ENCODE measurements at places on chromosomes 1 and 21. TPM values are rescaled to one million over a fixed set of nuclear protein-coding genes. Genes with fewer than 3 reads are reported as not detected.

GRCh38 chr1:67214420-67215174 is 48.3 kb downstream of the IL23R start:
- no peak for DNase-seq

DNA sequence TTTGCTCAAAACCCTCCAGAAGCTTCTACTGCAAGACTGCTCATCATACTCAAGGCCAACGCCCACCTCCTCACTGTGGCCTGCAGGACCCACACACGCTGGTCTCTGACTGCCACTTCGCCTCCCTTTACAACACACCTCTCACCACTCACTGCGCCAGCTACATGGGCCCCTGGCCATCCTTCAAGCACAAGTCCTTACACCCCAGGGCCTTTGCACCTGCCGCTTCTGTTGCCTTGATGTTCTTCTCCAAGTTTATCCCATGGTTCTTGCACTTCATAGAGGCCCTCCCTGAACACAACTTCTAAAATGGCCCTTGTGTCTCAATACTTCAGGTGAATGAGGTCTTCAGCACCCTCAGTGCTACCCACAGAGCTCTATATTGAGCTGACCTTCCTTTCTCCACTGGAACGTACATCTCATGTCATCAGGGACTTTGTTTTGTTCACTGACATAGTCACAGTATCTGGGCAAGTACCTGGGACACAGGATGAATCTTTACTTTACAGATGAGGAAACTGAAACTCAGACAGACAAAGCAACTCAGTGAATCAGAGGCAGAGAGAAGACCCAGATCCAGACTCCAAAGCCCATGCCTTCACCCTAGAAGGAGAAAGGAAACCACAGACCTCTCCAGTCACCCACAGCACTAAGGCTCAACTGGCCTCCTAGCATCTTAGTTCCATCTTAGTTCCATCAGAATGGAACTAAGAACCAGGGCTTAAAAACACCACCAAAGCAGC is 34.7 kb upstream of the CLSTN1 start:
- no peak for DNase-seq

DNA sequence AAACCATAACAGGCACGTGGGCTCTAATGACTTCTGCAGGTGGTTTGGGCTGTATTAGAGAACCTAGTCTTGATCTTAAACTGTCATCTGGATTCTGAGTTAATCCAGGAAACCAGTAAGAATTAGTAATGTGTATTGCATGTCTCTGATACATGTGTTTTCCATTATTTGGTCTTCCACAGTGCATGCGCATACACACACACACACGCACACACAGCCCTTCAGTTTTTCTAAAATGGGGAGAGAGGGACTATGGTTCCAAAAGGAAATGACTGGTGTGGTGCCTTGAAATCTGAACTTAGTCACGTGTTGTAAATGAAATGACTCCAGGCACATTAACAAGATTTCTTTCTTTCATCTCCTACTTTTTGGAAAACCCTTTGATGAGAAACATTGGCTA is 67.6 kb downstream of the OLFML2B start:
- DNase-seq, result no peak

DNA sequence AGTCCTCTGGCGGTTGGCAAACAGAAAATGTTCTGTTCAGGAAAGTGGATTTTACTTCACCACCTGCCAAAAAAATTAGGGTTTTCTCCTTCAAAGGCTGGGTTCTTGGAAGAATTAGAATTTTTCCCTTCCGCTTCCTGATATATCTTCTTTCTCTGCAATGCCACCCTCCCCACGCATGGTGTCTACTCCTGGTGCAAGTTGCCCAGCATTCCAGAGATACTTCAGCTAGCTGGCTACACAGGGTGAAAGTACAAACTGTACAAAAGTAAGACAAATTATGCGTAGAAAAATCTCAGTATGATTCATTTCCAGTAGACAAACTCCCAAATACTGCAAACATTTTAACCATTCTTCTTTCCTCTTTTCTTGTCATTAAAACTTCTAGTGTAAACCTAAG is 430.1 kb upstream of the ESRRG start:
- DNase-seq, result no peak

DNA sequence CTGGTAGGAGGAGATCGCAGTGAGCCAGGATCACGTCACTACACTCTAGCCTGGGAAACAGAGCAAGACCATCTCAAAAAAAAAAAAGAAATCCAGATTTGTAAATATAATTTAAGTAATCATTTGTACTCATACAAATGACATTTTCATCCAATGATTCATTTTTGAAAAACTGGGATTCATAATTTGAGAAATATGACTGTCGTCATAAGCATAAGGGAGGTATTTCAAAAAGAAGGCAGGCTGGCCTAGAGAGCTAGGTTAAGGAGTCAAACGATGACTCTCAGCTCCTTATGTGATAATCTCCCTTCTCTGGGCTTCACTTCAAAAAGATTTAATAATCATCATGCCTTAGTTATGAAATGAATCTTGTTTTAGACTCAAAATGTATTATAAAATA is 2.3 kb downstream of the GART start:
- DNase-seq, result no peak

DNA sequence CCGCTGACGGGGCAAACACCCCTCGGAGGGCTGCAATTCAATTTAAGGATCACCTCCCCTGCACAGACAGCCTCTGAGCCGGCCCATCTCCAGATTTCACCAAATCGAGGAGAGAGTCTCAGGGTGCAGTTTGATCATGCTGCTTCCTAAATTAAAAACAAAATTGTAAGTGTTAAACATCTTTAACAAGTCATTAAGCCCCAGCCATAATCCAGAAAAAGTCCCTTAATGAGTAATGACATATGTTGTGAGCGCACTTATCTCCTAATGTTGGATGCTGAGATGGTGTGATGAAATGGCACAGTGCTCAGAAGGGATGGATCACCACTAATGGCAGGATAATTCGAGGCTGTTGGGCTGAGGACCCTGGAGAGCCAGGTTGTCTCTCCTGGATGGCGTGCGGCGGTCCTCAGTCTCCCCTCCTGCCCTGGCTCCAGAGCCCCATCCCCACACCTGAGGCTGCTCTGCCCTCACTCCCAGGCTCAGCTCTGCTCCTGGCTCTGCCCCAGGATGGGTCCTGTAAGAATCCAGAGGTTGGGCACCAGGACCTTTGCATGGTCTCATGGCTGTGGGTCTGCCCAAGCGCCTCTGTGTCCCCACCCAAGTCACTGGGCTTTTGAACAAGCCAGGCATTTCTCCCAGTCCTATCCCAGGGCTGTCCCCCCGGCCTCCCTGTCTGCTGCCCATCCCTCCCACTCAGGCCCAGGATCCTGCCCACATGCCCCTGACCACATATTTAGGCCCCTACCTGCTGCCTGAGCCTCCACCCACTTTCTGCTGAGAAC is 224.4 kb upstream of the POU3F1 start:
- DNase-seq, result peak; percentile 72

DNA sequence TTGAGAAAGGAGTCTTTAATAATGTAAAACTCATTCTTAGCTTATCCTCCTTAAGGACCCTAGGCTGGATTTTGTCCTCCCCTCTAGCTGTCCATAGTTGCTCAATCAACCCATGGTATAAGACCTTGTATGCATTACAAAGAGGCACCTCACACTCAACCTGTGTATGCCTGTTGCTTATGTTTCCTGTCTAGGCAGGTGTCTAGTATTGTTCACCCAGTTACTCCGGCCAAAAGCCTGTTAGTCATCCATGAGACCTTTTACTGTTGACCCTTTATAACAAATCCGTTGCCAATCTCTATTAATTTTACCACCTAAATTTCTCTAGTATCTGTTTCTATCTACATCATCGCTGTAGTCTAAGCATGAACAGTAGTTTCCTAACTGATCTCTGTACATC is 3.7 kb downstream of the LYPLAL1 start:
- no peak for DNase-seq

CD101 gene
- 6.7 TPM for total RNA-seq

DNA sequence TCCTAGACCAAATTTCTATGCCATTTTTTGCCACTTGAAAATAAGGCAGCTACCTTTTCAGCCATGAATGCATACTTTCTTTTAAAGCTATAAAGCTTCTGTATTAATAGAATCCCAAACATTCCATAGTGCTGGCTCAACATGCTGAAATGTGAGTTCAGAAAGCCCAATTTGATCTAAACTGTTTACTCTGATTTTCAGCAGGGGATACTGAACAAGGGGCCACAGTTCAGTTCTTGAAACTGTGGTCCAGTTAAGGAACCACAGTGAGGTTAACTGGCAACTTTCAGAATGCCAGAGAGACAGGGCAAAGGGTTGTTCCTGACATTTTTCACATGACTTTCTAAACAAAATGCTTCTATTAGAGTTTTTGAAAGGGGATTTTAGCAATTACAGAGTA is 85.7 kb upstream of the COL11A1 start:
- no peak for DNase-seq

KRTAP22-2 gene
- total RNA-seq, result not detected

KCNT2 gene
- 3.0 TPM for total RNA-seq

DNA sequence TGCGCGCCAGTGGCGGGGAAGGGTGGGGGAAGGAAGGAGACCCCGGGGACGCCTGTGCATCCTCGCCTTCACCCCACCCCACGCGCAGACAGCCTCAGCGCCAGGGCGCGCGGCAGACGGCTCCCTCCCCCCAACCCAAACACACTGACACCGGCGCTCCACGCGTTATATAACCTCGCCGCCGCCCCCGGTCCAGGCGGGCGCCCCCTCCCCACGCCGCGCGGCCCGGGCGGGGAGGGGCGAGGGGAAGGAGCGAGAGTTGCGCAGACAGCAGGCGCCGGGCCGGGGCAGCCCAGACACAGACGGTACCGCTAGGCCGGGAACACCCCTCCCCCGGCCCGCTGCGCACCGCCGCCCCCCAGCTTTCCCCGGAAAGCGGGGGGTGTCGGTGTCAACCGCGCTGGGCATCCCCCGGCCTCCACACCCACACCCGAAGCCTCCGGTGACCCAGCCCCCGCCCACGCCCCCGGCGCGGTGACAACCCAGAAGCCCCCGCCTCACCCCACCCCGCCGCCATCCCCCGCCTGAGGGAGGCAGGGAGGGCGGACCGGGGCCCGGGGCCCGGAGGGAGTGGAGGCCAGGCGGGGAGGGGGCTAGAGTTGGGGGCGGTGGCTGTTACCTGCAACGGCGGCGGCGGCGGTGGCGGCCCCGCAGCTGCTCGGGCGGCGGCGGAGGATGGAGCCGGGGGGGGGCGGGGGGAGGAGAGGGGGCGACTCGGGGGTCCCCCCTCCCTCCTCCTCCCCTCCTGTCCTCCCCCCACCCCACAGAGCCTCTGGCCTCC is 432 bp downstream of the AKT3 start:
- DNase-seq, result peak; percentile 60

INSRR gene
- not detected for total RNA-seq

HCRTR1 gene
- not detected for total RNA-seq

Data from lung (tissue), 17 donors.